Thoracic aorta (tissue), 2 donors: ENCODE measurements at places on chromosomes 7 and 10. TPM values are rescaled to one million over a fixed set of nuclear protein-coding genes. Genes with fewer than 3 reads are reported as not detected.

DNA sequence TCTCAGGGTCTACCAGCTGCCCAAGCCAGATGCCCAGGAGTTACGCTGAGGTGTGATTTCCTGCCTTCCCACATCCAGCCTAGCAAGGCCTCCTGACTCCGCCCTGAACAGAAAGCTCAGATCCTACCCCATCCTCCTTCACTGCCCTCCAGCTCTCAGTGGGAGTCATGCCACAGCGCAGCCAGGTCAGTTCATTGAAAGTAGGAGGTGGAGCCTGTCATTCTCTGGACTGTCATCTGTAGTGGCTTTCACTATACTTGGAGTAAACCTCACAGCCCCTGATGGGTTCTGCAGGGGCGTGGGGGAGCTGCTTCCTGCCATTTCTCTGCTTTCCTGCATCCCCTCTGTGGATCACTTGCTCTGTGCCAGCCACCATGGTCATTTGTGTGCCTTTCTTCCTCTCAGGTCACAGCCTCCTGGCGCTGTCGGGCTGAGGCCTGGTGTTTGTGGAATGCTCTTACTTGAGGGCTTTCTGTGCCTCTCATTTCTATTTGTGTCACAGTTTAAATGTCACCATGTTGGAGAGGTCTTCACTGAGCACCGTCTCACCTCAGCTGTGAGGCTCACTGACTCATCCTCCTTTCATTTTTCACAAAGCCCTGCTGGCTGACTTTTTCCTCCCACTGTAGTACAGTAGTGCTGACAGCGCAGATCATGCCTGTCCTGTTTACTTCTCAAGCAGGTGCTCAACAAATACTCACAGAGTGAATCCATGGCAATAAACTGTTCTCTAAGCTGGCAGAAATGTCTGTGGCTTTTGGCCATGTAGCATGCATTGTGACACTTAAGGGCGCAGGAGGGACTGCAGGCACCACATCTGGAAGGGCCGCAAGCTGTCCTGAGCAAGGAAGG, 61.0 kb upstream of the TMEM248 start:
- H3K4me1 ChIP-seq, result no peaks in the 10 kb centered on the region
- H3K4me3 ChIP-seq, result no peak overlapping the region
- H3K36me3 ChIP-seq, result peaks cover 4% of the 10 kb centered on the region
- DNase-seq, result no peak
- H3K27me3 ChIP-seq, result no peaks in the 10 kb centered on the region

- no peaks in the 10 kb centered on the region for H3K36me3 ChIP-seq
- no peak overlapping the region for H3K4me3 ChIP-seq
- no peak overlapping the region for H3K27ac ChIP-seq
- no peaks in the 10 kb centered on the region for H3K27me3 ChIP-seq
- H3K4me1 ChIP-seq, result no peaks in the 10 kb centered on the region
Observed at GRCh38 chr7:37445790-37446189, 2.9 kb downstream of the ELMO1 start.

DNA sequence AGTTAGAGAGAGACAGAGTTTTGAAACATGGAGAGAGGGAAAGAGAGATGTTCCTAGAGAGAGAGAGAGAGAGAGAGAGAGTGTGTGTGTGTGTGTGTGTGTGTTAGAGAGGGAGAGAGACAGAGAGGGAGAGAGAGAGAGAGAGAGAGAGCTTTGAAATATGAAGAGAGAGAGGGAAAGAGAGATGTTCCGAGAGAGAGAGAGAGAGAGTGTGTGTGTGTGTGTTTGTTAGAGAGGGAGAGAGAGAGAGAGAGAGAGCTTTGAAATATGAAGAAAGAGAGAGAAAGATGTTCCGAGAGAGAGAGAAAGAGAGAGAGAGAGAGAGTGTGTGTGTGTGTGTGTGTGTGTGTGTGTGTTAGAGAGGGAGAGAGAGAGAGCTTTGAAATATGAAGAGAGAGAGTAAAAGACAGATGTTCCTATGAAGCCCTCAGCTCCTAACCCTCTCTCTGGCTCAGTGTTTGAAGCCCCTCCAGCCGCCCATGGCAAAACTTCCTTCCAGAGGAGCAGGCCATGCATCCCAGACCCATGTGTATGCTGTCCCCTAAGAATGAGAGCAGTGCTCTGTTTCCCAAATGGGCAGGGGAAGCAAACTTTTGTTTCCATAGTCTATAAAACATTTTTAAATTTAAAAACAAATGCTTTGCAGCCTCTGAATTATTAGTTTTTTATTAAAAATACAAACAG, 130.9 kb downstream of the KCNMA1 start:
- no peak overlapping the region for H3K4me3 ChIP-seq
- peaks cover 28% of the 10 kb centered on the region for H3K4me1 ChIP-seq
- no peaks in the 10 kb centered on the region for H3K27me3 ChIP-seq
- DNase-seq, result no peak

- no peak overlapping the region for H3K27ac ChIP-seq
- H3K4me1 ChIP-seq, result no peaks in the 10 kb centered on the region
- no peak overlapping the region for H3K4me3 ChIP-seq
Observed at GRCh38 chr10:68288717-68289116, 43.1 kb upstream of the HNRNPH3 start.

DNA sequence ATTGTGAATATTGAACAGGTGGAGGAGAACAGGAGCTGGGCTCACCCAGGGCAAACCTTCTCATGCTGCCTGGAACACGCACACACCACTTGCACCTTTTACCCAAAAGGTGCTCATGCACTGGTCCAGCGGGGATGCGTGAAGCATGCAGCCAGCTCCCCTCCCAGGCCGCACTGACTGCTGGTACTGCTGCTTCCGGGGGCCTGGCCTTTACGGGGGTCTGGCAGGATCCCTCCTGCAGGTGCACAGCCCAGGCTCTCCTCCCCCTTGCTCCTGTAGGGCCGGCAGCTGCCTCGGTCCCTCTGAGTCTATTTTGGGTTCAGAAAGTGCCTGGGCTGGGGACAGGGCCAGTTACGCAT, 221.7 kb downstream of the DNAJB6 start:
- H3K27me3 ChIP-seq, result no peaks in the 10 kb centered on the region
- DNase-seq, result no peak
- H3K36me3 ChIP-seq, result no peaks in the 10 kb centered on the region
- no peak overlapping the region for H3K4me3 ChIP-seq

- no peak overlapping the region for H3K4me3 ChIP-seq
- DNase-seq, result no peak
- no peaks in the 10 kb centered on the region for H3K36me3 ChIP-seq
- no peaks in the 10 kb centered on the region for H3K4me1 ChIP-seq
- no peak overlapping the region for H3K27ac ChIP-seq
Observed at GRCh38 chr10:108346066-108346465, 1181.6 kb upstream of the SORCS1 start.

- H3K4me1 ChIP-seq, result no peaks in the 10 kb centered on the region
- no peak overlapping the region for H3K4me3 ChIP-seq
- no peaks in the 10 kb centered on the region for H3K36me3 ChIP-seq
- DNase-seq, result no peak
Observed at GRCh38 chr10:23829556-23829955, 379.4 kb upstream of the KIAA1217 start.

- no peak overlapping the region for H3K27ac ChIP-seq
Observed at GRCh38 chr10:12357525-12358151, 8.3 kb downstream of the CAMK1D start.

GRCh38 chr7:158407581-158408317, 179.9 kb downstream of the PTPRN2 start:
- no peak overlapping the region for H3K27ac ChIP-seq
- no peak overlapping the region for H3K4me3 ChIP-seq
- DNase-seq, result no peak
- H3K27me3 ChIP-seq, result no peaks in the 10 kb centered on the region

DNA sequence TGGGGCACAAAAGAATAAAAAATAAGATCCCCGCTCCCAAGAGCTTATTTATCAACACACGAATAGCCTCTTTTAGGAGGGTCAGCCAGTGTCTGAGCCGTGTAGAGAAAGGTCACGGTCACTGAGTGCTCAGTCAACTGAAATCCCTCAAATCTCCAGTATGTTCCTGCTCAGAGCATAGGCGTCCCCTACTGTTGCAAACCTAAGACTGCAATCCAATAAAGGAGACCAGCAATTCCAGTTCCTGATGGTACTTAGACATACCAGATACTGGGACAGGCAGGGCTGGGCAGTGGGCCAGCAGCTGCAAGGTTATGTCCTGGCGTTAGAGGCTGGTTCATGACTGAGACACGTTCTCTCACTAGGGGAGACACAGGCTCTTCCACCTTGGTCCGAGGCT, 93.6 kb downstream of the CACNB2 start:
- no peak overlapping the region for H3K4me3 ChIP-seq
- no peak for DNase-seq
- H3K36me3 ChIP-seq, result no peaks in the 10 kb centered on the region
- H3K4me1 ChIP-seq, result peaks cover 22% of the 10 kb centered on the region
- no peak overlapping the region for H3K27ac ChIP-seq

DNA sequence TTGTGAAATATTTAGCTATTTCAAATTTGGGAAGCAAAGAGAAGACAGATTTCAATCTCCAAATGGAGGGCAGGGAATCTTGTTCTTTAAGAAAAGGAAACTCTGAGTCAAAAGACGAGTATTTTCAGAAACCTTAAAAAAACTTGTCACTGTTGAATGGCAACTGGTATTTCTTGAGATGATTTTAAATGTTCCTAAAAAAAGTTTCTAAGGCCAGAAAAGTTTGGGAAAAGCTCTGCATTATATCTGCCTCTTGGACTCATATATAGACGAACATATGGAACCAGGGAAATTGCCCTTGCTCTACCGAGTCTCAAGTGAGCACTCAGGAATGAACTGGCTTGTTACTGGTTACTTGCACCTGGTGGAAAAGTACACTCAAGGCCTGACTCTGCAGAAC, 69.5 kb downstream of the ADAM22 start:
- DNase-seq, result no peak
- H3K27me3 ChIP-seq, result no peaks in the 10 kb centered on the region
- no peaks in the 10 kb centered on the region for H3K36me3 ChIP-seq
- no peak overlapping the region for H3K4me3 ChIP-seq

DNA sequence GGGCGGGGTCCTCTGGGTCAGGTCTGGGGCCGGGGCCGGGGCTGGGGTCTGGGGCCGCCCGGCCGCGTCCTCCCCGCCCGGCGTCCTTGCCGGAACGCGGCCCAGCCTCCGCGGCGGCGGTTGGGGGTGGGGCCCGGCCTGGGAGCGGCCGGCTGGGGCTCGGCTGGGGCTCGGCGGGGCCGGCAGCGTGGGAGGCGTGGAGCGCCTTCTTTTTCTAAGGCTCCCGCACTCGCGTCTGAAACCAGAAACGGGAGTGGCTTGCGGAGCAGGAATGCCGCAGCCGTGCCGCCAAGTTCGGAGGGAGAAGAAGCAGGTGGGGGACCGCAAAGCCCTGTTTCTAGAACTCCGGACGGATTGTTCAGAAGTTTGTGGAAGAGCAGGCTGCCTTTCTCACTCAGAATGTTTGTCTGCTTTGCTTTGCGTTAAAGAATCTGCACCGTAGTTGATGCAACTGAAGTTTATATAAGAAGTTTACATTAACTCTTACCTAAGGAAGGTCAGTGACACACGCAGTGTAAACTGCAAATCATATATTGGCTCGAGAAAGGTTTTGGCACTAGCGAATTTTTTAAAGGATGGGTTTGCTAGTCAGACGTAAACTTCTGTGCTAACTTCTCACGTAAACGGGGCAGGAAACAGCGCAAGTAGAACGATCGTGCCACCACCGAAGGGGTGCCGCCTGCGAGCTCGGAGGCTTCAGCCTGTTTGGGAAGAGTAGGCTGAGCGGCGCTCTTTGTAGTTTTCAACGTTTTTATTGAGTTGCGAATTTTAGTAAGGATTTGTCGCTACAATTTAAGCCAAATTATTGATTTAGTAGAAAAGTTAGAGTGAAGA, 729 bp downstream of the DNAJB6 start:
- H3K4me3 ChIP-seq, result peak overlapping the region; percentile 85
- H3K36me3 ChIP-seq, result no peaks in the 10 kb centered on the region
- H3K27ac ChIP-seq, result peak overlapping the region; percentile 94
- DNase-seq, result no peak

DNA sequence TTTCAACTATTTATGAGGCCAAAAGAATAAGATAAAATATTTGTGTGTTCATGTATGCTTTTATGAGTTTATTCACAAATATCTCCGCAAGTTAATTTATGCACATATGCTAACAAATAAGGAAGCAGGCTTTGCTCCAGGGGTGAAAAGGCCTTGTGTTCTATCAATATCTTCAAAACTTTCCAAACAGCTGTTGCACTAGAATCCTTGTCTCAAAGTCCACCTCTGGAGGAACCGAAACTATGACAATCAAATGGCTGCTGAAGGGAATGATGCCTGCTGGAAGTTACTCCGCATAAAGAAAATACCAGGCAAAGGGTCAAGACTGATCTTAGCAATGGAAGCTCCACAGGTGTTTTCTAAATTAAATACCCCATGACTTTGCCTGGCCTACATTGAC, 145.0 kb upstream of the GHITM start:
- DNase-seq, result no peak
- H3K36me3 ChIP-seq, result no peaks in the 10 kb centered on the region
- no peaks in the 10 kb centered on the region for H3K27me3 ChIP-seq
- H3K4me1 ChIP-seq, result no peaks in the 10 kb centered on the region
- H3K27ac ChIP-seq, result no peak overlapping the region

- H3K4me3 ChIP-seq, result no peak overlapping the region
- no peaks in the 10 kb centered on the region for H3K36me3 ChIP-seq
- DNase-seq, result no peak
- peaks cover 3% of the 10 kb centered on the region for H3K4me1 ChIP-seq
- no peak overlapping the region for H3K27ac ChIP-seq
Observed at GRCh38 chr10:87713707-87714106, 54.0 kb downstream of the PAPSS2 start.

GRCh38 chr7:29076631-29077030, 69.7 kb downstream of the CPVL start:
- H3K36me3 ChIP-seq, result no peaks in the 10 kb centered on the region
- H3K27me3 ChIP-seq, result no peaks in the 10 kb centered on the region
- no peak for DNase-seq
- no peak overlapping the region for H3K4me3 ChIP-seq

DNA sequence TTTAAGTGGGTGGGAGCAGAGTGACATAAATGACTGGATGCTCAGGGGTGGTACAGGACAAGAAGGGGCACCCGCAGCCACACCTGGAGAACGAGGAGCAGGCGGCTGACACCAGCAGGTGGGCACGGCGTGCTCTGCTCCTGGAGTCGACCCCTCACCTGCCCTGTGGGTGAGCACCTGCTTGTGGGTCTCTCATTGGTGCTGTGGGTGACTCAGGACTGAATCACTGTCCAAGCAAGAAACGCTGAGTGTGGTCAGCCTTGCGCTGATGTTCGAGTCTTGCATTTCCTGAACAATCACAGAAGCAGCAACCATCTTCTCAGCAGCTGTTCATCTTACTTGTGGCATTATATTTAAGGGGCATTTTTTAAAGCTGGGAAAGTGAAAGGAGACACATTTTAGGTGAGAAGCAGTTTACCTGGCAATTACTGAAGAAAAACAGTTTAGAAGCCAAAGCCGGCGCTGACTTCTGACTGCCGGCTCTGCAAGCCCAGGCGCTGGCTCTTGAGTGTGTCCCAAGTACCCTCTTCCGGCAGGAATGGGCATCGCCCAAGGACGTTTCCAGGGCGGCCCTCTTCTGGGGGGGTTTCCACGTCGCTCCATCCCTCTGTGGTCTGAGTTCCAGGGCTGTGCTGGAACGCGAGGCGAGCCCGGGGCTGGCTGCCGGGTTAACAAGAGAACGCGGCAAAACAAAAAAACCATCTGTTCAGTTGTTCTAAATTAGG, 145.2 kb upstream of the PFKP start:
- H3K36me3 ChIP-seq, result no peaks in the 10 kb centered on the region
- H3K4me3 ChIP-seq, result no peak overlapping the region

TSPAN14 gene
- 38.2 TPM for total RNA-seq

CREB5 gene
- total RNA-seq, result 49.1 TPM

ENO4 gene
- total RNA-seq, result 0.54 TPM

STK32C gene
- total RNA-seq, result 4.2 TPM

OR2A5 gene
- not detected for total RNA-seq

OR9A4 gene
- total RNA-seq, result not detected

TOMM7 gene
- 123 TPM for total RNA-seq

BEND7 gene
- 38.5 TPM for total RNA-seq

ZNF853 gene
- 31.4 TPM for total RNA-seq

COBL gene
- total RNA-seq, result 1.4 TPM

STN1 gene
- total RNA-seq, result 11.6 TPM

CELF2 gene
- total RNA-seq, result 69.0 TPM

SH2B2 gene
- total RNA-seq, result 30.2 TPM
